ENCODE measurements at places on chromosomes 5 and 9.

- DNase-seq = no peak
Observed at GRCh38 chr5:170441393-170441784, 52.2 kb upstream of the KCNMB1 start.

DNA sequence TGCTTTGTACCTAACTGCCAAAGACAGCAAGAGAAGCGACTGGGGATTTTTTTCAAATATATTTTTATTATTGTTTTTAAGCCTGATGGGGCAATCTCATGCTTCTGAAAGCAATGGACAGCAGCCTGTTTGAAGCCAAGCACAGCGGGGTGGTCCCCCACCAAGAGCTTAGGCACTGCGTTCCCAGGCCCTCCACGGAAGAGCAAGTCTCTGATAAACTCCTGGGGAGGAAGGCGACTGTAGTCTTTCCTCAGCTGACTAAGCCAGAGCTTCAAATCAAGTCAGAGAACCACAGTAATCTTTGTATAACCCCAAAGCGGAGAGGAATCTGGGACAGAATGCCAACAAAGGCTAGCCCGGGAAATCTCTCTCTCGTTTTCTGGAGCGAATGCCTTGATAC is 54.4 kb downstream of the ARSB start:
- no peak for DNase-seq

DNA sequence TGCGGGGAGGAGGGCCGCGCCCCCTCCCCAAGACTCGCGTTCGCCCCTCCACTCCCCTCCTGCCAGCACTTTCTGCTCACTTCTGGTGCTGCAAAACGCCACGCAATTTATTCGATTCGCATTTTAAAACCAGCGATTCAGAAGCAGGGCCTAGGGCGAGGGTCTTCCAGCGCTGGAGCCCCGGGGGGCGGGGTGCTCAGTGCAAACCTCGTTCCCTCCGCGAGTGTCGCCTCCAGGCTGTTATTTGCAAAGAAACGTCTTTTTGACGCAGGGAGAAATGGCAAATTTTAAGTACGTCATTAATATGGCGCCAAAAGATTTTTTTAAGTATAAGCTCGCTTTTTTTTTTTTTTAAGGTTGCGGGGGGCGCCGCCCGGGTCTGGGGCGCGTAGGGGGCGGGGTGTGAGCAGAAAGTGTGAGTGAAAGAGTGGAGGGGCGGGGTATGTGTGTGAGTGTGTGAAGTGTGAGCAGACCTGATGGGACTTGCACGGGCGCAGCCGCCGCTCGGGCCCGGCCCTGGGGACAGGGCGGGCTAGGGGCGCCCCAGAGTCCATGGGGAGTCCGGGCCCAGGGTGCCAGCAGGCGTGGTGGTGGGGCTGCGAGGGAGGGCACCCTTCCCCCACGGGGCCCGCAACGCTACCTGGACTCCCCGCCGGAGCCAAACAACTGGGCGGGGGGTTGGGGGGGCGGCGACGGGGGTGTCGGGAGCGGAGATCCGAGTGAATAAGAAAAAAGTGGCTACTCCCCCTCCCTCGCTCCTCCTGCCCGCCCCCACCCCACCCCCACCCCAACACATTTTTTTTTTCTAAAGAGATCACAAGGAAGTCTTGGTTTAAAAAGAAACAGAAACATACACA is at the start of gene JADE2:
JADE2 (plus strand) TSS at position 845 of the 857 bp plus-strand sequence. CDS start 10,188 bp downstream, outside the sequence.
- no peak for DNase-seq

GRCh38 chr5:12269164-12269563 is 364.9 kb upstream of the CTNND2 start:
- no peak for DNase-seq

DNA sequence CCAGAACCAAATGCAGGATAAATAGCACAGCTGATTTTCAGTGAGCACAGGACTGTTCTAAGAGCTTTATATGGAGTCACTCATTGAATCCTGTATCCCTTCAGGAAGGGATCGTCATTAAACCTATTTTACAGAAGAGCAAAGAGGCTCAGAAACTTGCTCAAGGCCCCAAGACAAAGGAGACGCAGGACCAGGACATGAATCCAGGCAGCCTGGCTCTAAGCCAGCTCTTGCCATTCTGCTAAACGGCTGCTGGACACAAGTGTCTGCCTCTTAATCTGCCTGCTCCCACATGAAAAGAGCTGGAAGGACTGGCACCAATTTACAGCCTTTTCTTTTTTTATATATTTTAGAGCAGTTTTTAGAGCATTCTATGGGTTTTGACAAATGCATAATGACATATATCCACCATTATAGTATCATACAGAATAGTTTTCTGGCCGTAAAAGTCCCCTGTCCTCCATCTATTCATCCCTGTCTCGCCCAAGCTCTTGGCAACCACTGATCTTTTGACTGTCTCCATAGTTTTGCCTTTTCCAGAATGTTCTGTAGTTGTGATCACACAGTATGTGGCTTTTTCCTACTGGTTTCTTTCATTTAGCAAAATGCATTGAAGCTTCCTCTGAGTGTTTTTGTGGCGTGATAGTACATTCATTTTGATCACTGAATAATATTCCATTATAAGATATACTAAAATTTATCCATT is 37.5 kb downstream of the RETREG1 start:
- DNase-seq = no peak

DNA sequence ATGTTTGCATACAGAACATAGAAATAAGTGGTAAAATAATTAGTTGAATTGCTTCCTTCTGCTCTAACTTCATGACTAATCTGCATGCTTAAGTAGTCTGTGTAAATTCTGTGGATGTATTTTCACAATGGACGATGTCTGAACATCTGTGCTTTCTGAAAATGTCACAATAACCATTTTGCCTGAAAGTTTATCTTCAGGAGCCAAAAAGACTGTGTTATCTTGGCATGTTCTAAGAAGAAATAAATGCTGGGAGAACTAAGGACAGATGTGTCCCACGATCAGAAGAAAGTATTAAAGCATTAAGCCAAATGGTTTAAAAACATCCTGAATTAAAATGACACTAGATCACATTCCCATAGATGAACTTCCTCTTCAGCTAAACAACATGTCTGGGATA is 397.6 kb downstream of the SPOCK1 start:
- no peak for DNase-seq

DNA sequence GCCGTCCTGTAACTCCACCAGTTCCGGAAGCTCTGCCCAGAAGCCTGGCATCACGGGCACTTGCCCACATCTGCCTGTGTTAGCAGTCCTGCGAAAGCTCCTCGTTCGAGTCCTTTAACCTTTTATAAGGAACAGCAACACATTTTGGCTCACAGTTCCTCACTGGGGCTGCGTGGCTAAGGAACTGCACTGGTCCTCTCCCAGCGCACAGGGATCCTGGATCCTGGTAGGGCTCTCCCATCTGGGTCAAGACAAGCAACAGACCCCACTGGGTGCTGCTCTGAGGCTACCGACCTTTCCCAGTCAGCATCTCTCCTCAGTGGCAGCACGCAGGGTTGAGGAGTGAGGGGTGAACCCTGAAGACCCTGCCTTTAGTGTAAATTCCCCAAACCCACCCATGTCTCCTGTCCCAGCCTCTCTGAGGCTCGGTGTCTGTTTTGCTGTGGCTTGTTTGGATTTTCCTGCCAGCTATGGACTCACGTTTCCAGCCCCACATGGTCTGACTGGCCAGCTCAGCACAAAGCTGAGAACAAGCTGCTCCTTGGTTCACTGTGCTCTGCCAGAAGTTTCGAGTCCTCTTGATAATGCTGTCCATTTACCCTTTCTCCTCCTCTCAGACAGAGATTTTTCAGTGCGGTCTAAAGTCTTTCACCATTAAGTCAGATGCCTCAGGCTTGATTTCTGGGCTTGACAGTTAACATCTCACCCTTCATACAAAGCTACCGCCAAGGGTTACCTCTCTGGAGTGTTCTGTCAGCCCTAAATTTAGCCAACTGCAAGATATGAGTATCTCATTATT is 80.0 kb downstream of the AK8 start:
- DNase-seq = no peak

- no peak for DNase-seq
Observed at GRCh38 chr5:54383941-54384340, 71.6 kb upstream of the HSPB3 start.

DNA sequence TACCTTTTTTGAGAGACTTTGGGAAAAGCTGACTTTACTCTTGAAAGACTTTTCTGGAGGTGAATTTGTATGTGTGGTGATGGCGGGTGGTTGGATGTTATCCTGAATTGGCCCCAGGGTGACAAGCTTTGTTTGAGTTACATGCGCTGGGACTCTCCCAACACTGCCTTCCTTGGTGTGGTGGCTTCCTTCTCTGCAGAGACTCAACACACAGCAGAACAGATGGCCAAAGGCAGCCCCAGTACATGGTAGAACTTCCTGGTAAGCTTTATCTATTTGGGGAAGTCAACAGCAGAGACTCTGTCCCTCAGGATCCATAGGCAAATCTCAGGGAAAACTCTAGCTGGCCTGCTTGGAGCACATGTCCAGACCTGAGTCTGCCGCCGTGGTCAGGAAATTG is 18.1 kb downstream of the C1QTNF2 start:
- DNase-seq = no peak

DNA sequence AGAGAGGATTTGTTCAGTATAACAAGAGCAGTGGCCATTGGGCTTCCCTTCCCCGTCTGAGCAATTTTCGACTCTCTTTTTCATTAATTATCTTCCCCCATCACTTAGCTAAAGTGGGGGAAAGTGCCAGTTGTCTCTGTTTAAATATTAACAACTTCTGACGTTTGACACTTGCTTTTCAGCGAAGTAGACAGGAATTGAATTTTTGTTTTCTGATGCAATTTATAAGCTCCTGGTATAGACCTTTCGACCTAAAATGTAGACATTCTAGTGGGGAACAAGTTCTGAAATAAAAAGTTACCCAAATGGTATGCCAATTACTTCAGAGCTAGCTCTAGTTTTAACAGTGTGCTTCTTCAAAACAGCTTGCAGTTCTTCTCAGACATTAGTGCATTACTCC is 100.6 kb downstream of the ITGA1 start:
- no peak for DNase-seq

DNA sequence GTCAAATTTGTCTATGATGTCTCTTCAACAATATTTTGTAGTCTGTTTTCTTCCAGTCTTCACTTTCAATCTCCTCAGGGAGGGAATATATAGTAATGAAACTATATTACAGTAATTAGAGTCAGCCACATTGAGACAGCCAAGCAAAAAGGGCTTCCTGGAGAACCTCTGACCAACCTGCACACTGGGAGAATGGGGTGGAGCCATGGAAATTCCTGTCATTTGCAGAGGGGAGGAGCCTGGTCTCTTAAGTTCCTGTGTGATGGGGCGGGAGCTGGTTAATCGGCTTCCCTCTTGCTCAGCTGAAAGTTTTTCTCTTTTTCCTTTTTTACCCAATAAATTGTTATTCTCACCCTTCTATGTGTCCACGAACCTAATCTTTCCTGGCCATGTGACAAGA is 1220.0 kb downstream of the PTPRD start:
- DNase-seq = no peak

DNA sequence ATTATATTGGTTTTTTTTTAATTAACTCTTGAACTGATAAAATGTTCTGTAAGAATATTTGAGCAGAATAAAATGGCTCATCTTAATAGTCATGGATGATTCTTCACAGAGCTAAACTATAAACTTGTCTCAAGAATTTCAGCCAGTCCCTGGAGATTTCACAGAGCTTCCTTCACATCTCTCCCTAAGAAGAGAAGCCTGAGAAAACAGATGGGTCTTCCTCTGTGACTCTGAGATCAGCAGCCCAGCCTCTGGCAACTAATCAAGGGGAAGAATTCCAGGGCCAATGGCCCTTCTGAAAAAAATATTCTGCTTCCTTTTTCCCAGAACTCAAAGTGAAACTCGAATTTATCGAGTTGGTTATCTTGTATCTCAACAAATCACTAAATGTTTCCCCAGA is 122.2 kb upstream of the ITGA1 start:
- DNase-seq = no peak

DNA sequence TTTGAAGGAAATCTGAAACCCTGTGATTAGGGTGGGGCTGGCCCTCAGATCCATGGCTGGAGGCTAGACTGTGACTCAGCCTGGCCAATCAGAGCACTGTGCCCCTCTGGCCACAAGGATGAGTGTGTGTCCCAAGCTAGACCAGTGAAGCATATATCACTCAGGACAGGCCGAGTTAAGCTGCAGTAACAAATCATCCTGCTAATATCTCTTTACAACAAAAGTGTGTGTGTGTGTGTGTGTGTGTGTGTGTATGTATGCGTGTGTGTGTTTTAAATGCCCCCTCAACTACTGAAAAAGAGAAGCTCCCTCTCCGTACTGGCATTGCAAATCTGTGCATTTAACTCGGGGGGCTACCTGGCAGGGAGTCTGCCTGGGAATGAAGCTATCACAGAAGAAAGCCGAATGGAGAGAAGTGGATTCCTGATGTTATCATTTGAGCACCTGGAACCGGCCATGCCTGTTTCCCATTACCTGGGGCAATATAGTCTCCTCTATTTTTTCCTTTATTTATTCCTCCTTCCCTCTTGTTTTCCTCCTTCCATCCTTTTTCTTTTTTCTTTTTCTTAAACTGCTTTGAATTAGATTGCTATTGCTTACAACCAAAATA is 25.6 kb downstream of the STC2 start:
- no peak for DNase-seq

DNA sequence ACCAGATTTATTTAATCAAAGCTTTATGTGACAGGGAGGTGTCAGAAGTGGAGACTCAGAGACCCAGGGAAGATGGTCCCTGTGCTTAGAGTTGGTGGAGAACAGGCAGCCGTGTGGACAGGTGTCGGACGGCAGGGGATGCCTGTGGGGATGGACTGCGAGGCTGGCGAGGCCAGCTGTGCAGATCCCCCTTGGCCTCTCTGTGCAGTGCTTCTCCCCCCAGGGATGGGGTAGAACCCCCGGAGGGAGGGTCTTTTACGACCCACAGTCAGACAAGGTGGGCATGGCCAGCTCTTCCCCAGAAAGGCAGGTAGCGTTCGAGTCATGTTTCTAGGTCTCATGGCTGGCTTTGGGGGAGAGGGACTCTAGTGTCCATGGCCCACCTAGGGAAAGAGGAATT is 4.7 kb upstream of the SLC2A6 start:
- DNase-seq = no peak

- peak; percentile 28 for DNase-seq
Observed at GRCh38 chr5:180648658-180649296, 623 bp downstream of the FLT4 start.

GRCh38 chr5:149886692-149887470 is 57.7 kb downstream of the PDE6A start:
- DNase-seq = no peak

GRCh38 chr5:14775857-14776256 is 95.7 kb downstream of the ANKH start:
- DNase-seq = no peak

DNA sequence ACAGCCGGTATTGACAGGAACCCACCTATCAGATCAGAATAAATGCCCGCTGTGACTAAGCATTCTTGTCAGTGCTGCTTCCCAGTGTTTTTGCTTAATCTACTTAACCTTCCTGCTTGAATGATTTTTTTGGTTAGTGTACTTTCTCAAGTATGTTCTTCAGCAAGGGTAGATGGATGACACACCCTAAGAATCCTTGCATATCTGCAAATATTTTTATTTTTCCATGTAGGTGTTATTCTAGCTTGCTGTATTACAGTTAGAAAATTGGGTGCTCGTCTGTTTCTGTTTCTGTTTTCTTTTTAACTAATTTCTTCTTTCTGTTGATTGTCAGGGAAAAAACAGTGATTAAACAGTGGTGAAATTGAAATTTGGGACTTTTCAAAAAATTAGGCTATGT is 64.5 kb downstream of the SEC61B start:
- no peak for DNase-seq

All from NCI-H1930 (cell line).